ENCODE measurements at places on chromosomes 2 and 18.

DNA sequence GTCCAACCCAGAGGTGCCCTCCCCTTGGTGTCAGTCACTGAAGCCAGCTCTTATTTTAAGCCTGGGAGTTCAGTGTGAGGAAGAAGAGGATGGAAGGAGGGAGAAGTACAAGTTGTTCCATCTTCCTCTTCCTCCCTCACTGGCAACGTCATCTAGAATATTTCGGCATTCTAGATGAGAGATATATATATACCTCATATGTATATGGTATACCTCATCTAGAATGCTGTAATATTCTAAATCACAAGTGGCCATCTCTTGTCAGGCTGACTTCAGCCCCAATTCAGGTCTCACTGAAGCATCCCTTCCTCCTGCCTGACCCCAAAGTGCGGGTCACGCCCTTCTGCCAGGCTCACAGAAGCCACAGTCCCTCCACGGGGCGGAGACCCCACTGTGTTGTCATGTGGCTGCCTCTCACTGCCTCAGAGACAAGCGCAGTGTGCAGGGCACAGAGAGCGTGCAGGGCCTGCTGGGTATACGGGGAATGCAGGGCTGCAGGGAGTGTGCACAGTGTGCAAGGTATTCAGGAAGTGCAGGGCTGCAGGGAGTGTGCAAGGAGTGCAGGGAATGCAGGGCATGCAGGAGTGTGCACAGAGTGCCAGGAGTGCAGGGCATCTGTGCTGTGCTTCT is 32.8 kb upstream of the B3GNT7 start:
- no peak for DNase-seq

GRCh38 chr18:21254576-21254975 is 12.5 kb downstream of the GREB1L start:
- no peak for DNase-seq

GRCh38 chr2:233489666-233490065 is 76.9 kb downstream of the USP40 start:
- DNase-seq = no peak

- no peak for DNase-seq
Measured at GRCh38 chr18:43992741-43993140, 687.9 kb upstream of the SETBP1 start.

DNA sequence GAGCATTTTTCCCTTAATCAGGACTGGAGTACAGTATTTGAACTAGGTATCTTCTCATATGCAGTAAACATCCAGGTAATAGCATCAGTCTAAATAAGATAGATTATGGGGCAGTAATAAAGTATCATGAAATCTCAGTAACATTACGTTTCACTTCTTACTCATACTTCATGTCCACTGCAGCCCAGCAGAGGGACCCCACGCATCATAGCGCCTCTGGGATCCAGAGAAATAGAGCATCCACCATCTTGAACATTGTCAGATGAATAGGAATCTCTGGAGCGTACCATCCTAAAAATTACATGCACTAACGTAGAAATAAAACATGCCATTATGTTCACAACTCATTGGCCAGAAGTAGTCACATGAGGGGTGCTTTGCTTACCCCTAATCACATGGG is 499.0 kb downstream of the CPS1 start:
- DNase-seq = peak; percentile 12

DNA sequence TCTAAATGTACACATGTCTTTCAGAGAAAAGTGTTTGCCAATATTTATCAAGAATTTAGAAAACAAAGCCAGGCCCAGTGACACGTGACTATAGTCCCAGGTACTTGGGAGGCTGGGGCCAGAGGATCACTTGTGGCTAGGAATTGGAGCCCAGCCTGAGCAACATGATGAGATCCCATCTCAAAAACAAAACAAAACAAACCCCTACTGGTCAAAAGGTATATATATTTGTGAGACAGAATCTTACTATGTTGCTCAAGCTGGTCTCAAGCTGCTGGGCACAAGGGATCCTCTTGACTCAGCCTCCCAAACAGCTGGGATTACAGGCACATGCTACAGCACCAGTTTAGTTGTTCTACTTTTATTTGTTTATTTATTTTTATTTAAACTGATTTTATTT is 79.2 kb downstream of the ZDBF2 start:
- no peak for DNase-seq

- no peak for DNase-seq
Measured at GRCh38 chr2:53490659-53491058, 276.9 kb upstream of the CHAC2 start.

- DNase-seq = no peak
Measured at GRCh38 chr18:9133225-9133624, 3.4 kb upstream of the ANKRD12 start.

DNA sequence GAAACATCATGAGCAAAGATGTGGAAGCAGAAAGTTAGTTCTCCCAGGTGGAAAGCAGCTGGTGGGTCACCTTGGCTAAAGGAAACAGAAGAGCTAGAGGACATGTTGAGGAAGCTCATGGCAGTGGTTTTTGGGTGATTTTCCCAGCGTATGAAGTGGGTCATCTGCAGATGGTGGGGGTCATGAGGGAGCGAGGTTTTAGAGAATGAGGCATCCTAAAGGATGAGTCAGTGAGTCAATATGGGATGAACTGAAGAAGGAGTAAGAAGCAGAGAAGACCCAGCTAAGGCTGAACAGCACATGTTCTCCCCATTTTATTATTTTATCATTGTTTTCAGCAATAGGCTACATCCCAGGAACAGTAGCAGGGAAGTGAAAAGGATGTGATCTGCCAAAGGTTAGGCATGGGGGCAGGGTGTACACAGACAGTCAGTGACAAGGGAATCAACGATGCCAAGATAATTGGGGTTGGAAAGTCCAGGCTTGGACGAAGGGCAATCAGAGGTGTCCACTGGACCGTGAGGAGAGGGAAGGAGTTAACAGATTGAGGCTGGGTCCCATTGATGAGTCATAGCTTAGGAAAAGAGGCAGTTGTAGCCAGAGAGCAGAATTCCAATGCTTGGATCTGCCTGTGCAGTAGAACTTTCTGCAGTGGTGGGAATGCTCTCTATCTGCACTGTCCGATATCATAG is 289.3 kb upstream of the RAB12 start:
- DNase-seq = no peak

GRCh38 chr2:122531290-122532071 is 776.0 kb downstream of the TSN start:
- DNase-seq = peak; percentile 11

GRCh38 chr2:195001924-195002323 is 655.1 kb upstream of the SLC39A10 start:
- no peak for DNase-seq

- DNase-seq = no peak
Measured at GRCh38 chr2:52474091-52474490, 1293.5 kb upstream of the CHAC2 start.

GRCh38 chr2:26412091-26412673 is 10.5 kb downstream of the DRC1 start:
- no peak for DNase-seq

DNA sequence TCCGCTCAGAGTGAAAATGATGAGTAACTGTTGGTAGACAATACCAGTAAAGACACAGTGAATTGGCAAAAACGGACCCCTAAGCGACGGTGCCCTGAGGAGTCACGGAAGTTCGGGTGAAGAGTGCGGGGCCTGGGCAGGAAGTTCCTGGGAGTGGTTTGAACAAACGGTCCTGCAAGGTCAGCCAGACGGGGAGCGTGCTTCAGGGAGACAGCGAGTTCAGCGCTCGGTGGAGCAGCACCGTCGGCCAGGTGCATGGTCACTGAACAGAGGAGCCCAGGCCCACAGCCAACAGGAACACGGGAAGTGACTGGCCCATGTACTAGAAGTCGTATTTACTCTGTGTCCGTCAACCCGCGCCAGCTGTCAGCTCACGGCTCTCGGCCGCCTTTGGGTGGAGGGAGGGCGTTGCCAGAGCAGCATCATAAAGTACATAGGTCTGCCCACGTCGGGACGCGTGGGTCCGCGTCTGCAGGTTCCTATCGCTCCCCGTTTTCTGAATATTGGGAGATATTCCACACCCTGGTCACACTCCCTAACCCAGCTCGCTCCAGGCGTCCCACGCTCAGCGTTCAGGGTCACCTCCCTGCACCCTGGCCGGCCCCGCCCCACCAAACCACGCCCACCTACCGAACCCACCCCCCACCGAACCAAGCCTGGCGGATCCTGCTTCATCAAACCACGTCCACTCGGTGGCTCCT is 75.6 kb upstream of the UXS1 start:
- DNase-seq = no peak

DNA sequence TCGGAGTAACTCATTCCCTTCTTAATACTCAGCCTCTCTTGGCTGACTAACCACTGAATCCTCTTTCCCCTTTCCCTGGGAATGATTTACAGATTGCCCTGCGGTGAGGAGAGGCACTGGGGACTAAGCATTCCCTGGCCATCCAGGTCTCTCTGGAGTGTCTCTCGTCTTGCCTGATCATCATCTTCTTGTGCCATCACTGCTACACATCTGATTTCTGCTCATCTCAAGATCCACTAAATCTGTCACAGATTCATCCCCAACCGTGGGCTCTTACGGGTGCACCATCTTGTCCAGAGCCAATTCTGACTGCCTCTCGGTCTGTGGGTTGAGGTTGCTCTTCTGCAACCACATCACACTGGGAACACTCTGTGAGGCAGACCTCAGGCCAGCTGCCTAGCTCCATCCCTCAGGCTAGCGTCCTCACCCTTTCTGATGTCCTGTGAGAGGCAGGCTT is 12.0 kb downstream of the SFTPB start:
- DNase-seq = no peak

GRCh38 chr2:183665425-183665824 is 541.2 kb downstream of the NUP35 start:
- DNase-seq = no peak

DNA sequence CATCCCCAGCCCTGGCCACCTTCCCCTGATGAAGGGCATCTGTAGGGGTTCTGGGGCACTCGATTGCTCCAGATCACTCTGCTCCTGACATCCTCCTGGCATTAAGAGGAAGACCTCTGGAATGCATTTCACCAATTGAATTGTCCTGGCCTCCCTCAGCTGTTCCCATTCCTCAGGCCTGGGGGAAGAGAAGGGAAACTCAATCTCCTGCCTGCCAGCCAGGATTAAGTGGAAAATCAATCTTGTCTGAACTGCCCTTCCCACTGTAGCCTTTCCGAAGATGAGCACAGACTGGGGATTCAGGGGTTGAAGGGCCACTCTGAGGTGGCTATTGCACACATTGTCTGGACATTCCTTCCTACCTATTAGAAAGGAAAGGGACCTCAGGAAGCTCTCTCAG is 99.8 kb downstream of the ALK start:
- no peak for DNase-seq

- peak; percentile 37 for DNase-seq
Measured at GRCh38 chr2:3959372-3959771, 256.0 kb downstream of the DCDC2C start.

DNA sequence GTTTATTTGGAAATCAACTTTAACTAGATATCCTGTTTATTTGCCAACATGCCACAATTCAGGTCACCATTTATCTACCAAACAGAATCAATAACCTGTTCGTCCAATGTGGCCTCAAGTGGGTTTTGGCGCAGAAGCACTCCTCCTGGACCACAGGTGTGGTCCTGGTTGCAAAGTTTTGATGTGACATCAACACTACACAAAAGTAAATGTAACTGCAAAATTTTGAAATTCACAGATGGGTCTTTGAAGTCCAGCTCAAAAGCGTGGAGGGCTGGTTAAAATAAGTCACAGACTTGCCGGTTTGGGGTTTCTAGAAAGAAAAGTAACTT is 474 bp upstream of the GCA start:
- no peak for DNase-seq

GRCh38 chr2:102520009-102520408 is 47.0 kb downstream of the SLC9A4 start:
- peak; percentile 54 for DNase-seq

DNA sequence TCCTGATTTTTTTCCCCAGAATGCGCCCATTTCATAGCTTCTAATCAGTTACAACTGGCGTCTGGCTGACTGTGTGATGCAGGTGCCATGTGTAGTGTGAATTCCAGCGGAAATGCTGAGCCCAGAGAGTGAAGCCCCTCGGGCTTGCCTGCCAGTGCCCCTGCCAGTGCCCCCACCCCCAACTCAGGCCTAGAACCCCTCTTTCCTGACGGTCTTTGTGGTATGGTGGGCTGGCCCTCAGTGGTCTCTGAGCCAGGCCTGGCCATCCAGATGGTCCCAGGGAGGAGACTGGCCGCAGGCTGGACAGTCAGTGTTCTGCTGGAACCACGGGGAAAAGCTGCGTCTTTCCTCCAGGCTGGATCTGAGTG is 3.1 kb downstream of the RAMP1 start:
- DNase-seq = no peak

DNA sequence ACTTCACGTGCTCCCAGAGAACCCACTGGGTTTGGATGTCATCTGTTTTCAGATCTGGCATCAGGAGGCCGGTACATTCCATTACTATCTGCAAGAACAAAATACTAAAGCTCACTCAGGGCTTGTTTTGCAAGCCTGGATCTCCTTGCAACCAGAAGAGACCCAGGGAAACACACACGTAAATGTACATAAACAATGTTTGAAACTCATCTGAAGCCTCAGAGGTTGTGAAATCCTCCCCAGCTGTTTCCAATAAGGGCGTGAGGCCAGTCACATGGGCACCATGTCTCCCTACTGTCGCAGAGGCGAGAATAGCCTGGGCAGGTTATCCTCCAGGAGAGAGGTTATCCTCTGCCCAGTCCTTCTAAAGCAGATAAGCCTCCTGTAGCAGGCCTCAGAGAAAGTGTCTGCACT is 186.9 kb downstream of the GFPT1 start:
- DNase-seq = no peak

DNA sequence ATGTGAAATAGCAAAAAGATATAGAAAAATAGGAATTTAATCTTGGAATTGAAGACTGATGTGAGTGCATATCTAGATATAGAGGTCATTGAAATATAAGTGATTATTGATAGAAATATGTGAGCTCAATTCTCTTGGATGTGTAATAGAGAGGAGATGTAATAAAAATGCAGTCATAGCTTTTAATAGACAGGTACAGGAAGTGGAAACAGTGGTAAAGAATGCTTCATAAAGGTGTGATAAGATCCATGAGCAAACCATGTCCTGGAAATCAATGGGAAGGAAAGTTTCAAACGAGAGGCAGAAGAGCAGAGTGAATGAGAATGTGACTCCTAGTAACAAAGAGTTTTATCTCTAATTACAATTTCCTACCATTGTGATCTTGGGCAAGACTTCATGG is 634.7 kb upstream of the ZNF804A start:
- no peak for DNase-seq

DNA sequence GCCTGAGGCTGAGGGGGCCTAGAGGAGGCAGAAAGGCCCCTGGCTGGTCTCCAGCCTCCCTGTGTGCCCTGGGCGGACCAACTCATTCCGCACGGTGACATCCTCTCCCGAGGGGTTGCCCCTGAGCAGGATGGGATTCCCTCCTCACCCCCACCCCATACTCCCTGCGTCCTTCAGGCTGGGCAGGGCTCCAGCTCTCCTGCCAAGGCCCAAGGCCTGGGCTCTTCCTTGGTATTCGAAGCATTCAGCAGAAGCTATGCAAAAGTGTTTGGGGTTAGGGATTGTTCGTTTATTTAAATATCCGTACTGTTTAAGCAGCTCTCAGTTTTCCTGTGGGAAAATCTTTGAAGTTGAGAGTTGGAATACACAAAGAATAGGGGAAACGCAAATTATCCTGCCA is 113.1 kb upstream of the RAB12 start:
- DNase-seq = no peak
